ENCODE measurements at places on chromosomes 3 and 15.

- no peak for DNase-seq
These were observed 66.4 kb upstream of the NR2E3 start for GRCh38 chr15:71743861-71744382.

- DNase-seq, result peak; percentile 84
These were observed 1.7 kb downstream of the CCDC9B start for GRCh38 chr15:40338921-40339620.

DNA sequence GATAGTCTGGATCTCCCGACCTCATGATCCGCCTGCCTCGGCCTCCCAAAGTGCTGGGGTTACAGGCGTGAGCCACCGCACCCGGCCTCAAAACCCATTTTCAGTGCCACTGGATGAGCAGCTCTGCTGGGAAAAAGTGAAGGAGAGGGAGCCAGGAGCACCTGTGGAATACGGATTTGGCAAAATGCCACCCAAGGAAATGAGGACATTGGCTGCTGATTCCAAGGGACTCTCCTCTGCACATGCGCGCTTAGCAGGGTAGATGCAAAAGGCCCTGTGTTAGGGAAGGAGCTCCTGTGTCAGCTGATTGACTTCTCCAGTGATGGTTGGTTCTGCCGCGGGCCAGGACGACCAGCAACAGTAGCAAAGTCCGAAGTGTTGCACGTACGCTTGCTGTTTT, 43.4 kb upstream of the IGF1R start:
- DNase-seq, result no peak

- no peak for DNase-seq
These were observed 112.0 kb downstream of the WNT7A start for GRCh38 chr3:13767896-13768295.
